ENCODE measurements at places on chromosomes 16 and 17. TPM values are rescaled to one million over a fixed set of nuclear protein-coding genes. Genes with fewer than 3 reads are reported as not detected.

TBL3 gene
- 26.8 TPM for total RNA-seq

TNFSF13 gene
- not detected for total RNA-seq

TP53TG3F gene
- total RNA-seq, result not detected

CFAP97D1 gene
- not detected for total RNA-seq

DNA sequence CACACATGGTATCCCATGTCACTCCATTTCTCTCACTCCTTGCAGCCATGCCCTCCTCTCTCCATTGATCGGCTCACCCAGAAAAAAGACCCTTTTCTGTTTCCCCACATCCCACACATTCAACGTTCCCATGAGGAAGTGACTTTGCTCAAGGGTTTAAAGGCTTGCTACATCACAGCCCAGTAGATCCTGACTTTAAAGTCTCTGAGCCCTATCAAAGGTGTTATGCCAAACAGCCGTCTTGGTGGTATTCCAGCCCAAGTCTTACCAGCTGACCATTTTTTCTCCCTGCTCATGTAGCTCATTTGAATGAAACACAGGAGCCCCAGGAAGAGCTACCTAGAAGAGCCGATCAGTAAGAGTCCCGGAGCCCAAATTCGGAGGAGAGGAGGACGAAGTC, 7.4 kb upstream of the TXNDC11 start:
- DNase-seq, result no peak
- peaks cover 4% of the 10 kb centered on the region for H3K27me3 ChIP-seq
- H3K36me3 ChIP-seq, result peaks cover 7% of the 10 kb centered on the region
- H3K27ac ChIP-seq, result no peak overlapping the region
- no peak overlapping the region for H3K4me3 ChIP-seq

- no peak overlapping the region for H3K4me3 ChIP-seq
- peaks cover 7% of the 10 kb centered on the region for H3K4me1 ChIP-seq
- H3K27ac ChIP-seq, result no peak overlapping the region
- DNase-seq, result no peak
- peaks cover 3% of the 10 kb centered on the region for H3K36me3 ChIP-seq
Measured at GRCh38 chr17:73105431-73105830, 12.9 kb upstream of the SLC39A11 start.

- H3K4me3 ChIP-seq, result no peak overlapping the region
- H3K4me1 ChIP-seq, result no peaks in the 10 kb centered on the region
- no peak overlapping the region for H3K27ac ChIP-seq
- H3K27me3 ChIP-seq, result no peaks in the 10 kb centered on the region
- no peaks in the 10 kb centered on the region for H3K36me3 ChIP-seq
- no peak for DNase-seq
Measured at GRCh38 chr17:9557161-9557755, 18.4 kb downstream of the STX8 start.

GRCh38 chr16:63787014-63787413, 1334.8 kb downstream of the CDH11 start:
- no peak overlapping the region for H3K27ac ChIP-seq
- peaks cover 7% of the 10 kb centered on the region for H3K4me1 ChIP-seq
- H3K4me3 ChIP-seq, result no peak overlapping the region
- H3K27me3 ChIP-seq, result peaks cover 3% of the 10 kb centered on the region
- H3K36me3 ChIP-seq, result peaks cover 31% of the 10 kb centered on the region

MSI2 gene
- 141 TPM for total RNA-seq
